ENCODE measurements at places on chromosomes 7 and 10.

DNA sequence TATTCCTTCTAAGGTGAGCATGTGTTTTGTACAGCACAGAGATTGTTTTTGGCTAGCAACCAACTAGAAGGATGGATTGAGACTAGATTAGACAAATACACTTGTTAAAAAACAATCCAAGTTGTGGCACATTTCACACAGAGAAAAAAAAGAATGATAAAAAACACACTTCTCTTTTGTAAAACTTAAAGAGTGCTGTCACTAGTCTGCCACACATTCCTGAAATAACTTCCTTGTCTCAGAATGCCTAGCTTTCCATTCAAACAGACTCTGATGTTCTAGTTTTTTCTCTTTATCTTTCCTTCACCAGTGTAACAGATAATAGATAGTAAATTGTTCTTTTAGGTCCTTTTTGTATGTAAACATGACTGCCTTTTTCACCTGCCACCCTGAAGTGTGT lies 11.4 kb downstream of the DLD start:
- DNase-seq, result no peak

- no peak for DNase-seq
Observed at GRCh38 chr7:56007167-56007652, 42.8 kb downstream of the NIPSNAP2 start.

- DNase-seq, result no peak
Observed at GRCh38 chr7:99028261-99028973, 115.5 kb downstream of the SMURF1 start.

DNA sequence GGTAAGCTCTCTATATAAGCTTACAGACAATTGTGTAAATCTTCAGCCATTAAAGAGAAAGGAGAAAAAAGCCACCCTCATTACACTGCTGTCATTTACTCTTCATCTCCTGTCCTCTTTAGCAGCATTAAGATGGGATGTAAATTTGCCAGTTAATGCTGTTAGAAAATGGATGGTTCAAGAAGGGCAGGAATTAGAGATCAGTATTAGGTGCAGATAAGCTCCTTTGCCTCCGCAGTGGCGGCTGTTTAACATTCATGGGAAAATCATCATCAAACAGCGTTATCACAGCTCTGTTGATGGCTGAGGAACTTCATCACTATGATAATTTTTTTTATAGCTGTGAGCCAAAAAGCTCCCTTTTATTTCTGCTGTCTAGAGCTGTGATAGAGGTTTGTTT lies 61.8 kb upstream of the FAM204A start:
- DNase-seq, result no peak

DNA sequence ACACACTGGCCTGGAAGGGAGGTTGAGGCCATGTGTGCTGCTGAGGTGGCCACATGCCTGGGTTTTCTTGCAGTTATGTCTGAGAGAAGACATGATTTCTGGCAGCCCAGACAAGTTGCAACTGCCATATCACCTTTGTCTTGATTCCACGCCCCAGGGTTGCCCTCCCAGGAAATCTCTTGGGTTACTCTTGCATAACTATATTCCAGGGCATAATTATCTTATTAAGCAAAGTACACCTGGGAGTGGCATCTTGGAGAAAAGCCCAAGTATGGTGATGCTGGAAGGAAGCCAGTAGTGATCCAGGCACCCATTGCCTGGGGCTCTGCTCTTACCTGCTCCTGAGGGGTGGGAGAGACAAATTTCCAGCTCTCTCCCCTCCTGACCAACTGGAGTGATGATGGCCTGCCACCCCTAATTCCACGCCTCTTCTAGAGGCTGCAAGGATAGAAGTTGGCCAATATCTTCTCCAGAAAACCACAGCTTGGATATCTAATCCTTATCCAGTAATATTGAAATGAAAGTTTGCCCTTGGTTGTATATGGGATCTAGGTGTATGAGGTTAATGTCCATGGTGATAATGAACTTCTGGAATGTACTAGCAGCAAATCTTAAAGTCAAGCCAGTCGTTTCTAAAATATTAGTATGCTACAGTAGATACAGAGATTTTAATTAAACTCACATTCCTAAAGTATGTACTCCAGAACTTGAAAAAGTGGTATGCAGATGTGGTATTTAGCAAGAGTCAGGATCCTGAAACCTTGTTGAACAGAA lies 5.0 kb downstream of the AKR1B10 start:
- no peak for DNase-seq

- no peak for DNase-seq
Observed at GRCh38 chr7:51340936-51341335, 24.3 kb upstream of the COBL start.

GRCh38 chr10:114544045-114544659 lies 113.9 kb downstream of the ABLIM1 start:
- DNase-seq, result peak; percentile 84

DNA sequence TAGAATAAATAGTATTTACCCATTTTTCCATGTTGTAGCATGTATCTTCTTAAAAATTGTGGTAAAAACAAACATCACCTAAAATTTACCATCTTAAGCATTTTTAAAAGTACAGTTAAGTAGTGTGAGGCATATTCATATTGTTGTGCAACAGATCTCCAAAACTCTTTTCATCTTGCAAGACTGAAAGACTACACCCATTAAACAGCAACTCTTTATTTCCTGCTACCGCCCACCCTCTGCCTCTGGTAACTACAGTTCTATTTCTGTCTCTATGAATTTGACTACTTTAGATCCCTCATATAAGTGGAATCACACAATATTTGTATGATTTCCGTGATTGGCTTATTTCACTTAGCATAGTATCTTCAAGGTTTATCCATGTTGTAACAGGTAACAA lies 40.0 kb upstream of the AGBL3 start:
- DNase-seq, result no peak

- no peak for DNase-seq
Observed at GRCh38 chr10:77520290-77520689, 117.3 kb downstream of the KCNMA1 start.

DNA sequence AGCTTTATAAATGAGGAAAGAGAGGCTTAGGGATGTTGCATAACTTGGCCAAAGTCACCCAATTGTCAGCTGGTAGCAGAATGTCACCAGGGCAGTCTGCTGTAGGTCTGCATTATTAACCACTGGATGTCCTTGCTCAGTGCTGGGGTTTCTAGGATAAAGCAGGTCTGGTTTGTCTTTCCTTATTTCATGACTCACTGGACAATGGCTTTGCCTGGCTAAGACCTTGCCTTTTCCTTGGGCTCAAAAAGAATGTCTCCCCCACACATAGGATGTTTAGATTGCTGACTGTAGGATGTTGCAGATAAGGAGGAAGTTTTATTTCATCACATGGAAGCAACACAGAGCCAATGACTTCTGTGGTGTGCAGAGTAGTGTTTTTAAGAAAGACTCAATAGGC lies 29.4 kb downstream of the WDFY4 start:
- DNase-seq, result no peak

DNA sequence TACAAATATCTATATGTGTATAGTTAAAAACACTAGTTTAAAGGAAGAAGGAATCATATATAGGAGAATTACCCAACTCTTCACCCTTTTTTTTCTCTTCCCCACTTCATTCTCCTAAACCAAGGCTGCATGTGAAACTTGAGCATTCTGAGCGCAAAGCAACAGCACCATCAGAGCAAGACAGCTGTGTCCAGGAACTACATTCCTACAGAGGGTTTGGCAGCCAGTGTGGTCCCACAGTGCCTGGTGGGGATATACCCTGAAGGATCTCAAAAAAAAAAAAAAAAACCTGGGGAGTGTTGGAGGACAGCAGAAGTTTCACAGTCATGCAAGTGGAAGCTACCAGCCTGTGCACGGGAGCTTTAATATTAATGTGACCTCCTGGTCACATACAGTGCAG lies 310.4 kb downstream of the CTNNA3 start:
- DNase-seq, result no peak

GRCh38 chr10:124703778-124704427 lies 40.3 kb downstream of the FAM53B start:
- DNase-seq, result no peak

DNA sequence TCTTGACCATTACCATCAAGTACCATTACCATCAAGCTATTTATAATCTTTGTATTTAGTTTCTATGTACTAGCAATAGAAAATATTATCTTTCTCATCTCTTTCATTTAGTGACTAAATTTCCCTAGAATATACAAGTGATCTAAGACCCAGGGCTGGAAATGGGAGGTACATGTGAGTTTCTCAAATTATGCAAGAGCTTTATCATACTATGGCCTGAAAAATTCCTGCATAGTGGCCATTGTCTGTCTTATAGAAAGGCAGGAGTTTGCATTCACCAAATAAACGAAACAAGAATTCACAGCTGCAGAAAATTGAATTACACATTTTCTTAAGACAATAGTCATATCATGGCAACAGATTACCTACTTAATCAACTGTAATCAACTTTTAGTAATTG lies 50.7 kb upstream of the HDAC9 start:
- no peak for DNase-seq

DNA sequence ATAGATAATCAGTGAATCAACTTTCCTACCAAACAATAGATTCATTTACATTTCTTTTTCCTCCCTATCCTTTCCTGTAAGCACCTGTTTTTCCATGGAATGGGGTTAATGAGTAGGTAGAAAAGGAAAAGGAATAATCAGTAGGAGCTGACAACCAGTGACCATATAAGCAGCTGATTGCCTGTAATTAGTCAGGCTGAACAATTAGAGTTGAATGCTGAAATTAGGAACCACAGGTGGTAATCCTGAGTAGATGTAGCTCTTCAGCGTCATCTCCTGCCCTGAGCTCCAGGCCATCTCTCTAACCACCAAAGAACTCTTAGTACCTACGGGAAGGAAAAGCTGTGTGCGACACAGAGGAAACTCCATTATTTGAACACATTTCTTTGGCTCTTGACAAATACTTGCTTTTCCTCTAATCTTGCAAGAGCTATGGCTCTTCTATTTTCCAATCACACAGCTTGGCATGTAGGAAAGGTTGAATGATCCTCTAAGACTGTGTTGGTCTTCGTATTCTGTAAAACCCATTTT lies 63.8 kb downstream of the KLHDC10 start:
- no peak for DNase-seq

GRCh38 chr7:93048136-93048930 lies 69.4 kb downstream of the SAMD9 start:
- DNase-seq, result no peak
